Astrocyte (in vitro differentiated cells and primary cell): ENCODE measurements at places on chromosomes 5 and 9. TPM values are rescaled to one million over a fixed set of nuclear protein-coding genes. Genes with fewer than 3 reads are reported as not detected.
A peak's percentile ranks its signal among the peaks of the same experiment; 100 is the strongest.

Gene INSYN2B
- total RNA-seq: 0.10 and 0.36 TPM in 2 replicates

Gene CTSV
- total RNA-seq: 9.7 and 36.3 TPM in 2 replicates

GRCh38 chr5:173291722-173292658 lies 36.2 kb downstream of the STC2 start:
- no peak for DNase-seq

Gene KCNV2
- total RNA-seq: not detected in 2 replicates

Gene DRD1
- 0.14 and 0.23 TPM in 2 replicates for total RNA-seq

Gene OTULINL
- 2.8 and 4.7 TPM in 2 replicates for total RNA-seq

GRCh38 chr5:167440846-167441245 lies 850.6 kb upstream of the WWC1 start:
- no peak for DNase-seq

- no peak for DNase-seq
Observed at GRCh38 chr9:129109952-129110739, 447 bp downstream of the CRAT start.

Gene ARHGAP26
- total RNA-seq: 4.7 and 5.6 TPM in 2 replicates

DNA sequence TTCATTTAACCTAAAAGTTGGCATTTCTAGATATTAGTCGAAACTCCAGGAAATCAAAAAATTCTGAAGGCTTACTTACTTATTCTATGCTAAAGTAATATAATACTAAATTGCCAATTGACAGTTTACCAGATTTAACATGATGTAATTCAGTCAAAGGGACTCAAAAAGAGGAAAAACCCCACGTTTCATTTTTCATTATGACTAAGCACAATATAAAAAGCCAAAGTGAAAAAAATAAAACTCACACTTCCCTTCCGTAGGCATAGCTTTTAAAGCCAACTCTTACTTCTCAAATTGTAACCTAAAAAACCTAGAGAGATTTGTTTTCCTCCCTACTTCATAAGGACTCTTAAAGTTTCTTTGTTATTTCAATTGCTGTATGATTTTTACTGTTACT lies 146.6 kb downstream of the RAPGEF6 start:
- no peak for DNase-seq

- DNase-seq: no peak
Observed at GRCh38 chr5:121745407-121745806, 106.3 kb upstream of the FTMT start.

DNA sequence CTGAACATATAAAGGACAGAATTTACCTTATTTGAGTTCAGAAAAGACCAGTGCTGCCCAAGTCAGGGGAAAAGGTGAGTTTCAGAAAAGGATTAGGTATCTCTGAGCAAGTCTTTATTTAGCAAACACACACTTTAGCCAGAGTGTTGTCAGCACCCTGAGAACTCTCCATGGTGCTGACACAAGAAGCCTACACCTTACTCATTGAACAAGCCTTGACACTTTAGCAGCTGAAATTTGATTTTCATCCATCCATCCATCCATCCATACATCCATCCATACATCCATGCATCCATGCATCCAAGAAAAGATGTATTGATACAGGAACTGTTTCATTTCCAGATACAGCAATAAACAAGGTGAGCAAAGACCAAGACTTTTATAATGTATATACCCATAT lies 311.2 kb downstream of the TRIM32 start:
- peak; percentile 2 for DNase-seq

GRCh38 chr9:137385061-137385655 lies 37.8 kb downstream of the EXD3 start:
- DNase-seq: no peak

GRCh38 chr5:163612358-163613149 lies 107.1 kb downstream of the MAT2B start:
- DNase-seq: no peak

DNA sequence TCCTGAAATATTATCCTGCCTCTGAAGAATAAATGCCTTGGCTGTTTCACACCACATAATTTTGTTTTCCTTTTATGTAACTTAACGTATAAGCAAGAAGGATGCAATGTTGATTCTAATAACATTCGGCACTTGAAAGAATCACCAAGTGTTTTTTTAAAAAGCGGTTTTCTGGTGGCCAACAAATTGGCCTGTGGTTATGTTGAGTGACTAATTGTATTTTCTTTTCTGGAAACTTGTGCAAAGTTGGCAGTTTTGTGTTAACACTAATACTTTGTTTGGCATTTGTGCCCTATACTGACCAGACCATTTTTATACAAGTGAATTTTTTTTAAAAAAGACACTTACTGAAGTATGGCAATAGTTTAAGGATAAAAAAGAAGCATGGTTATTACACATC lies 452.7 kb downstream of the BNC2 start:
- peak; percentile 76 for DNase-seq

DNA sequence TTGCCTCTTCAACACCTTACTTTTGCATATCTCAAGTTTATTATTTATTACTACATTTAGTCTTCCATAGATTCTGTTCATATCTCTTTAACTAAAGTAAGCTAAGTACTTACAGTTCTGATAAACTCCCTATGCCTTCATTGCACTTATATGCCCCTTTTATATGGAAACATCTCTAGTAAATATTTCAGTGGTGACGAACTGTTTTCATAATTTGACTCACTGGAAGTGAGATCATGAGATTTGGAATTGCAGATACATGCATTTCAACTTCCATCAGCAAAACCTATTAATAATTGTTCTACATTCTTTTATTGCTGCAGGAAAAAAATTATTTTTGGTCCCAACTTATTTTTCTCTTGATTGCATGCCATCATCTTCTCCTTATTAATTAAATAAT lies 263.5 kb downstream of the CD180 start:
- DNase-seq: peak; percentile 55

DNA sequence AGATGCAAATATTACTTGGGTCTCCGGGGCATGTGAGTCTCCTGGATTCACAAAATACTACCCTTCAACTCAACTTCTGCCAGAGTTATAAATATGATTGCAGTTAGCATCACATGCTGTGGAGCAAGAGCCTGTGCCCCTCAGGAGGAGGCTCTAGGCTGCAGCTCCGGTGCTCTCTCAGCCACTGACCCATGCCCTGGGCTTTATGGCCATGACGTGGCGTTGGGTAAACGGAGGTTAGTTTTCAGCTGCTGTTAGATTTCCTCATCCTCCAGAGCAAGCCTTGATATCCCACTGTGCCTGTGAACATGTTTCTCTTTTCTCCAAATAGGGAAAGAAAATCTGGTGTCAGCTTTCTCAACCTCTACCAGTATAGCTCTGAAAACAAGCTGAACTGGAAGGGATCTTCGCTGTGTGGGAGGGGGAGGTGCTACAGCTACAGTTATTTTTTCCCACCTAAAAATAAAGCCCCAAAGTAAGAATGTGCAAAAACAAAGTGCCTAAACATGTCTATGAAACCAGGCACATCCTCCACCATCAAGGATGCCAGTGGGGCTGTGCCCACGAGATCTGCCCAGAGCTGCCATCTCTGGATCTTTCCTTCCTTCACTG lies 124.4 kb upstream of the GPR151 start:
- DNase-seq: no peak

GRCh38 chr5:75710637-75711036 lies 6.6 kb downstream of the POC5 start:
- no peak for DNase-seq

Gene GPSM1
- 52.6 and 59.4 TPM in 2 replicates for total RNA-seq

- peak; percentile 33 for DNase-seq
Observed at GRCh38 chr5:95809414-95809960, 13.0 kb downstream of the GLRX start.

Gene PCDHB16
- total RNA-seq: 3.2 and 4.4 TPM in 2 replicates

- DNase-seq: peak; percentile 96
Observed at GRCh38 chr5:142977363-142978051, 207.3 kb downstream of the ARHGAP26 start.

Gene FABP6
- total RNA-seq: 0.53 TPM in 1 of 2 replicates, not detected in the other

Gene LVRN
- 0.58 and 0.64 TPM in 2 replicates for total RNA-seq

- DNase-seq: no peak
Observed at GRCh38 chr9:37029304-37029775, 4.7 kb downstream of the PAX5 start.

DNA sequence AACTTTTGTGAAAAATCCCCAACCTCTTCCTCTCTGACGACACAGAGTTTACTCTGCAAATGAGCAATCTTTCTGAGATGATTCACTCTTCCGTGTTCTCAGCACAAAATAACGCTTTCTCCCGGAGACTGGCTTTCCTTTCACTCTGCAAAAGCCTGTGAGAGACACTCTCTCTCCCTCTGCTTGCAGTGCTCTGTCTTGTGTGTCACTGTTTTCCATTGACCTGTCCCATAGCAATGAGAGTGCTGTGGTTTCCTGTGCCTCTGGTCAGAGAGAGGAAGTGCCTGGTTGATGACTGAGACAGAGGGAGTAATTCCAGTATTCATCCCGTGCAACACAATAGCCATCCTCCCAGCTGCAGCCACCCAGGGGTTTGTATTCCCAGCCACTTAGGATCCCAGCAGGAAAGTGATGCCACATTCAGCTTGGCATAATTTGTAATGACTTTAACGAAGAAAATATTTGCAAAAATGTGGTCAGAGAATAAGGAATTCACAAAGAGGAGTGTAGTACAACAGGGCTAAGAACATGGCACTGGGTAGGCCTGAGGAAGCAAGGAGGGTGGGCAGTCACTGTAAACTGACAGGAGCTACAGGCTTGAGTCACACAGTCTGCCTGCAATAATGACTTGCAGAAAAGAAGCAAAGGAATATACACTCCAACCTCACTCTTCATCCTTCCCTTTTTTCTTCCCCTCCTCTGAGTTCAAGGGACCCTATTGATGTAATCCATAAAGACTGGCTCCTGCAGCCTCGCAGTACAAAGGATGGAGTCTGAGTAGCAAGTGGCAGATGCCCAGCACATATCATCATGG lies 463.5 kb upstream of the RGMB start:
- DNase-seq: peak; percentile 100

- no peak for DNase-seq
Observed at GRCh38 chr5:142382186-142382585, 57.4 kb upstream of the SPRY4 start.

DNA sequence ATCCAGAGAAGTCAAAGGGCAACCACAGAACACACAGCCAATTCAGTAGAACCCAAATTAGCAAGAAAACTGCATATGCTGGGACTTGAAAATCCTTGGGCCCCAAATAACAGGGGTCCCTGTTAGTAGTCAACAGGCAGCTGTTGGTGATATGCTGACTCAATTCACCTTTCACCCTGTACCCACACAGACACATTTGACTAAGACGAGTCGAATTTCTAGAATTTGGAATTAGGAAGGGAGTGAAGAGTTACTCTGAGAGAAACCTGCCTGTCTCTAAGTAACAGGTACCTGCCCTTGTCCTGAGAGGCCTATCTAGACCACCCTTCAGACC lies 821 bp upstream of the VCP start:
- no peak for DNase-seq

Gene GCNT1
- total RNA-seq: 14.7 and 15.9 TPM in 2 replicates

- peak; percentile 92 for DNase-seq
Observed at GRCh38 chr5:167294882-167295680, 996.4 kb upstream of the WWC1 start.

Gene PKN3
- 2.3 and 3.1 TPM in 2 replicates for total RNA-seq

DNA sequence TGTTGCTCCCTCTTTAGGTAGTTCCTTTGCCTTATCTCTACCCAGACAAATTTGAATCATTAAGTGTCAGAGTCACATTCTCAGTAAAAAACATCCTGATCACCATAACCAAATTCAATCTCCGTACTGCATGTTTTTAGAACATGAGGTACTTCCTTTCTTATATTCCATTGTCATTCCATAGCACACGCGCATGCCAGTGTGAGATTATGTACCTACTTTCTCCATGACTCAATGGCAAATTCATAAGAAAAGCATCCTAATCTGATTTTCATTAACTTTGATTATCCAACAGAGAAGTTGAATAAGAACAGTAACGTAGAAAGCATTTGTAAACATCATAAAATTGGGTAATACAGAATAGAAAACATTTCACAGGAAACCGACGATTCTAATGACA lies 1118.6 kb upstream of the CDH9 start:
- peak; percentile 1 for DNase-seq

DNA sequence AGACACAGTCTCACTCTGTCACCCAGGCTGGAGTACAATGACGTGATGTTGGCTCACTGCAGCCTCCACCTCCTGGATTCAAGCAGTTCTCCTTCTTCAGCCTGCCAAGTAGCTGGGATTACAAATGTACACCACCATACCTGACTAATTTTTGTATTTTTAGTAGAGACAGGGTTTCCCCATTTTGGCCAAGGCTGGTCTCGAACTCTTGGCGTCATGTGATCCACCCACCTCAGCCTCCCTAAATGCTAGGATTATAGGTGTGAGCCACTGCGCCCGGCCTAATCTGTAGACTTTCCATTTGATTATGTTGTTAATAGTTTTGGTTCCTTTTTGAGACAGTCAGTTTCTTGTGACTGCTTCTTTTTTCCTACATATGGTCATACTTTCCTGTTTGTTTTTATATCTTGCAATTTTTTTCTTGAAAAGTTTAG lies 31.0 kb downstream of the MTREX start:
- DNase-seq: no peak

Gene SNCB
- 2.7 and 3.4 TPM in 2 replicates for total RNA-seq

Gene MYMK
- not detected in 2 replicates for total RNA-seq

Gene CARTPT
- total RNA-seq: not detected in 2 replicates

GRCh38 chr5:37494756-37495155 lies 115.6 kb downstream of the WDR70 start:
- DNase-seq: no peak

DNA sequence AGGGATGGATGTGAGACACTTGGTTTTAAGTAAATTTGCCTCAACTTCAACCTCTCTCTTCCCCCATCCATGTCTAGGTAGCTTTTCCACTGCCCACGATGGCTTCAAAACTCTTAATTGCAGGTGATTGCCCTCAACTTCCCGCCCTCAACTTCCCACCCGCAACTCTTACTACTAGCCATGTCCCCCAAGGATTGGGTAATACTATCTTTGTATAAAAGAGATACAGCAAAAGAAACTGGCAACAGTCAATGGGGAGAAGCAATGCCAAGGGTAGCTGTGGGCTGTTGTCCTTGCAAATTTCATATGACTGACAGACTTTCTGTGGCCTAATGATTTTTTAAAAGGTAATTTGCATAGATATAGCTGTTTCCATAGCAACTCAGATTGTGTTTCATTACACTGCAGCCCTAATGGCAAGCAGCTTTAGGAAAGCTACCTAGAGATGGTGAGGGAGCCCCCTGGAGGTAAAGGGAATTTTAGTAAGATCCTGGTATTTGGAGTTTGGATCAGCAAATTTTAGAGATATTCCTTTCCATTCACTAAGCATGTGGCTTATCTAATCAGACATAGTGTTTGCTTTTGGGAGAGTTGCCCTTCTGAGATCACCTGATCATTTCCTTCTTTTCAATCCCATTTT lies 421.5 kb upstream of the DAP start:
- DNase-seq: peak; percentile 40

DNA sequence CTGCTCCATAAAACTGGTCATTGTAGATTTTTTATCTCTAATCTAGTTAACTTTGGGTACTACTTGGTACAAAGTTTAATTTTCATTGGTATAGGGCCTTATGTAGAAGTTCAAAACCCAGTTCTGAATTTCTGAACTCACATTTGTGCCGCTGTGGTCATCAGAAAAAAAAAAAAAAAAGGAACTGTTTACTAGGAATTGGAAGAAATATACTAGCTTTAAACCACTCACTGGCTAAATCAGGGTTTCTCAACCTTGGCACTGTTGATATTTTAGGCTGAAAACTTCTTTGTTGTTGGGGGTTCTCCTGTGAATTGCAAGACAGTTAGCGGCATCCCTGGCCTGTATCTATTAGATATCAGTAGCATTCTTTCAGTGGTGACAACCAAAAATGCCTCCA lies 4.1 kb upstream of the ZFYVE16 start:
- no peak for DNase-seq

GRCh38 chr5:76406673-76407072 lies 3.6 kb downstream of the IQGAP2 start:
- no peak for DNase-seq

Gene ADAMTS12
- total RNA-seq: 143 and 156 TPM in 2 replicates
